Testis (tissue), 5 donors: ENCODE measurements at places on chromosomes 13 and 19.

- DNase-seq = peak; percentile 87
These were observed 665 bp downstream of the TUBGCP3 start for GRCh38 chr13:112587212-112587763.

DNA sequence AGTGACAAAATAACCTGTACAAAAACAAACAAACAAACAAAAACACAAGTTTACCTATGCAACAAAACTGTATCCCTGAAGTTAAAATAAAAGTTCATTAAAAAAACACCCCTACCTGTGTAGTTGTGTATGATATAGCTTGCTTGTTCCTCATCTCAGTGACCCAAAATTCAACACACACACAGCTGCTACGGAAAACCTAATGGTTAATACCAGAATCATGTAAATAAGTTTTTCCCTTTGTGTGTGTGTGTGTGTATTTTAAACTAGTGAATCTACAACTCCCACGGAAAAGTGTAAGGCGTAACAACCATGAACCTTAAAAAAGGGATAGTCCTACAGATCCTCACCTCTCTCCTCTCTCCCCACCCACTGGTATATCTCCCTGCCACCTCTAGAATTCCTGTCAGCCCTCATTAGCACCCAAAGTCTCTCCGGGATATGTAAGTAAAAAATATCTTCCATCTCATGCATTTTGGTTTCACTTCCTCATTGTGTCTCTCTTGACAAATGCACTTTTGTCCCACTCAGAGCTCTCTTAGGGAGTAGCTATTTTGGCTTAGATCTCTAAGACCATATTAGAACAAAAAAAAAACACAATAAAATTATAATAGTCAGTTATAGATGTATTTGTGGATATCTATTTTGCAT is 2236.5 kb downstream of the PCDH9 start:
- DNase-seq = no peak

DNA sequence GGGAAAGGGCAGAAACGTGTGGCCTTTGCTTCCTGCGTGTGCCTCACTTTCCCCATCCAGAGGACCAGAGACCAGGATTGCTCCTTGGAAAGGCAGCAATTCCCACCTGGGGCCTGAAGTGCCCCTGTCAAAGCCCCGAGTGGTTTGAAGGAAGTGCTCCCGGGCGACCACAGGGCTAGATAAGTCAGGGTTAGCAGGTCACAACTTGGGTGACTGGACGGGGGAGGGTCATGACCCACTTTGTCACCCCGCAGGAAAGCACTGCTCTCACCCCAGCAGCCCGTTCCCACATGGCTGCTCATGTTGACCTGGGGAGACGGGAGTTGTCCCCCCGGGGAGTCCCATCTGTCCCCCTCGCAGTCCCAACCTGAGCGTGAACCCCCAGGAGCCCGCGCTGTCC is 459 bp downstream of the PRAM1 start:
- DNase-seq = no peak

GRCh38 chr19:28553005-28553404 is 659.9 kb downstream of the UQCRFS1 start:
- DNase-seq = no peak

DNA sequence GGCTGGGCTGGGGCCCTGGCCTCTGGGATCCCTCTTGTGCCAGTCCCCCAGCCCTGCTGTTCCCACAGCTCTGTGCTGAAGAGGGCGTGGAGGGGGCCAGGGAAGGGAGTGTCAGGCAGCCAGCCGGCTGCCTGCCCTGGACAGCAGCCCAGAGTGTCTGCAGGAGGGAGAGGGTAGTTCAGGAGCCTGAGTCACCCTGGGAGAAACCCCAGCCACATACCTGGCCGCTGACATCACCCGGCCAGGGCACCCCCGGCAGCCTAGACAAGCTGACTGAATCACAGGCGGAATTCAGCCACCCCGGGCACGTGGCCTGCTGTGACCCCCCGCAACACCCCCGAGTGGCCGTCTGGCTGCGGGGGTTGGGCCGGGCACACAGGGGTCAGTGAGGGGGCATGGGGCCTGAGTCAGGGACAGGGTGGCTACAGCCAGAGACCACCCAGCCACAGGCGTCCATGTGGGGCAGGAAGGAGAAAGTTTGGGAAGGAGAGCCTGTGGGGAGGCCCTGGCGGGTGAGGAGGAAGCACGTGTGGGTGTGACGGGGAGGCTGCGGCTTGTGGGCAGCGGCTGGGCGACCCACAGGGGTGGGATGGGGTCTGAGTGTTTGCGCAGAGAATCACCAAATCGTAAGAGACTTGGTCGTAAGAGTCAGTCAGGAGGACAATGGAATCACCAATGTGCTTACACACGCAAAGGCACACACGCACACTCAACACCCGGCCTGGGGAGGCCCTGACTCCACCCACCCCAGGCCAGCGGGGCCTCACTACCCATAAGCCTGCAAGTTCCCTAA is 11.9 kb upstream of the FOSB start:
- peak; percentile 81 for DNase-seq

DNA sequence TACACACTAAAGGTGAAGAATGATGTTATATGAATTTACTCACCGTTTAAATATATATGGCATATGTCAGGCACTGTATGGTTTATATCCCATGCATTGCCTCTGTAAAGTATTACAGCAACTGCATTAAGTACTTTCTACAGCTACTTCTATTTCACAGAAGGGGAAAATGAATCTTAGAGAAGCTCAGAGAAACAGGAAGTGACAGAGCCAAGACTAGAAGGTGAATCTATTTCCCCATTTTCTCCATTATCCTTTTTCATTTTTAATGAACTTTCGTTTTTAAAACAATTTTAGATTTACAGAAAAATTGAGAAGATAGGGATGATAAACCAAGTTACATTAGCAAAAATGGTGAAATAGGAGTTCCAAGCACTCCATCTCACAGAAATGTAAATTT is 863.3 kb downstream of the UQCRFS1 start:
- DNase-seq = no peak

DNA sequence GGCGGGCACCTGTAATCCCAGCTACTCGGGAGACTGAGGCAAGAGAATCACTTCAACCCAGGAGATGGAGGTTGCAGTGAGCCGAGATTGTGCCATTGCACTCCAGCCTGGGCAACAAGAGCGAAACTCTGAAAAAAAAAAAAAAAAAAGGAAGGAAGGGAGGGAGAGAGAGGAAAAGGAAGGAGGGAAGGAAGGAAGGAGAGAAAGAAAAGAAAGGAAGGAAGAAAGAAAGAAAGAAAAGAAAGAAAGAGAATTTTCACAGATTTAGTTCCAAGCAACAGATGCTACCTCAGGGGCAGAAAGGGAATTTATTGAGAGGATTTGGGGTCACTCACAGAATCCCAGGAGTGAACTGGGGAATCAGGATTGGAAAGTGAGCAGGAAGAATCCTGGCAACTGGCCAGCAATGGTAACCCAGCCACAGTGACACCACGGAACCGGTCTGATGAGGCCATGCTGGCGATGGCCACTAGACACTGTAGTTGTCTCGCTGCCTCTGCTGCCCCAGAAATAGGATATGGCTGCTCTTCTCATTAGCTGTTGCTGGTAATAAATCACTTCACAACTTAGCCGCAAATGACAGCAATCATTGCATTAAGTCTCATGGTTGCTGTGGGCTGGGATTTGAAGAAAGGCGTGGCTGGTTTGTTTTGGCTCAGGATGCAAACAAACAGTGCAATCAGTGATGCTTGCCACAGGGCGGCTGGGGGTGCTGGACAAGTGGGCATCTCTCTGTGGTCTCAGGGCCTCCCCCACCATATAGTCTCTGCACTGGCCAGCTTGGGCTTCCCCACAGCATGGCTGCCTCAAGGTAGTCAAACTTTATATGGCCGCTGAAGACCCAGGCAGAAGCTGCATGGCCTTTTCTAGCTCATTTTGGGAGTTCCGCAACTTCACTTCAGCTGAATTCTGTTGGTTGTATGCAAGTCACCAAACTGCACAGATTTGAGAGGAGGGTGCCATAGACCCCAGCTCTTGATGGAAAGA is 5.2 kb upstream of the BCAM start:
- DNase-seq = no peak

DNA sequence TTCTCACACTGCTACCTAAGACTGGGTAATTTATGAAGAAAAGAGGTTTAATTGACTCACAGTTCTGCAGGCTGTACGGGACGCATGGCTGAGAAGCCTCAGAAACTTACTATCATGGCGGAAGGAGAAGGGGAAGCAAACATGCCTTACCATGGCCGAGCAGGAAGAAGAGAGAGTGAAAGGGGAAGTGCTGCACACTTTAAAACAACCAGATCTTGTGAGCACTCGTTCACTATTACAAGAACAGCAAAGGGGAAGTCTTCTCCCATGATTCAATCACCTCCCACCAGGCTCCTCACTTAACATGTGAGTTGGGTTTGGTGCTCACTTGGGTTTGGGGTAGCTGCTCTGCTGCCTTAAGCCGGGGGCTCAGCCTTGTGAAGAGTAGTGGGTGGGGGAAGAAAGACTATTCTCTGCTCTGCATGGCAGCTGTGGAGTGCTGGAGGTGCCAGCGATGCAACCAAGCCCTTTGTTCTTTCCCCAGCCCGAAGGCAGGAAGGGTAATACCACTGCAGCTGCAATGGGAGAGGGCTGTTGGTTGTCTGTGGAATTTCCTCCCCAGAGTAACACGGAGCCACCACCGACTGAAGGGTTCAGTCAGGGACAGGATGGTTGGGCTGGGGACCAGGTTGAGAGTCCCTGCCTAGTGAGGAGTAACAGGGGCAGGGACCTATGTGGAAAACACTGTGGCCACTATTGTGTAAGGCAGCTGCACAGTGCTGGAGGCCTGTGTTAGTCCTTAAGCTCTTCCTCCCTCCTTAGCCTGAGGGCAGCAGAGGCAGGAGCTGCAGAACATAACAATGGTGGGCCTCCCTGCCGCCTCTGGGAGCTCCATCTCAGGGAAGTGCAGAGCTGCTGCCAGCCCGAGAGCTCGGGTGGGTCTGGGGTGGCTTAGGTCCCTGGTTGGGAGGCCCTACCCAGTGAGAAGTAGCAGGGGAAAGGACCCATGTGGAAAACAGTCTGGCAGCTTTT is 1262.5 kb downstream of the EFNB2 start:
- DNase-seq = no peak

DNA sequence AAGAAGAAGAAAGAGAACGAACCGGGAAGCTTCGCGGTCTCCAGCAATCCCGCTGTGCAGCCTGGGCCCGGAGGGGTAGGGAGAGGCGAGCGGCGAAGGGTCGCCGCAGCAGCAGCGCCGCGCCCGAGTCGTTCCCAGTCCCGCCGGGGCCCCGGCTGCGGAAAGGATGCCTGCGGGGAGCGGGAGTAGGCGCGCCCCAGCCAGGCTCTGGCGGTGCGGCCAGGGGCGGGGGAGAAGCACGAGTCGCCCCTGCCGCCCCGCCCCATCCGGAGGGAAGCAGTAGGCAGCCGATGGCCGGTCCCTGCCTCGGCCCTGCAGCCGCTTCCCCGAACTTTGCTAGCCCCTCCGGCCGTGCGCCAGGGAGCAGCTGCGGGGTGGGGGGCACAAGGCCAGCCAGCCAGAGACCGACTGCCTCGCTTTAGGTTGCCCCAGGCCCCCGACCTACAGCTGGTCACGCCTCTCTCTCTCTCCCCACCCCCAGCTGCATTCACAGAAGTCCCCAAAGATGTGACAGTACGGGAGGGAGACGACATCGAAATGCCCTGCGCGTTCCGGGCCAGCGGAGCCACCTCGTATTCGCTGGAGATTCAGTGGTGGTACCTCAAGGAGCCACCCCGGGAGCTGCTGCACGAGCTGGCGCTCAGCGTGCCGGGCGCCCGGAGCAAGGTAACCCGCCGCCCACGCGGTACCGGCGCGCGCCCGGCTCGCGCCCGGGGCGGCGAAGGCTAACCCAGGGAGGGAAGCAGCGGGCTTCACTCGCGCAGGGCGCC is 1.1 kb downstream of the VSTM2B start:
- DNase-seq = no peak

GRCh38 chr19:56980906-56981305 is 138.9 kb upstream of the USP29 start:
- peak; percentile 91 for DNase-seq

- peak; percentile 59 for DNase-seq
These were observed 1.7 kb downstream of the MPV17L2 start for GRCh38 chr19:18194554-18195238.

GRCh38 chr19:17394891-17395415 is 957 bp upstream of the CCDC194 start:
- peak; percentile 56 for DNase-seq

DNA sequence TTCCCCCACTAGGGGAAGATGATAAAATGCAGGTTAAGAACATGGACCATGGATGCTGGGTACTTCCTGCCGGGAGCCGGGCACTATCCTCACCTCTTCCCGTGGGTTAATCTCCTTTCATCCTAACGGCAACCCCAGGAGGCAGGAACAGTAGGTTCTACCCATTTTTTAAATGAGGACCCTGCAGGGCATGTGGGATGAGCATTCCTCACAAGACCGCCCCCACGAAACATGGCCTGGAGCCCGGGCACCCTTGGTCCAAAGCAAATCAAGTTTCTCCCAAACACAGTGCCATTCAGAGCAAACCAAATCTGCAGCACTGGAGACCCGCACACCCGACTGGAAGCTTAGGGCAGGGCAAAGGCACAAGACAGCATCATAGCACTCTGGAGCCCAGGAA is 35.4 kb downstream of the COL4A2 start:
- DNase-seq = no peak

DNA sequence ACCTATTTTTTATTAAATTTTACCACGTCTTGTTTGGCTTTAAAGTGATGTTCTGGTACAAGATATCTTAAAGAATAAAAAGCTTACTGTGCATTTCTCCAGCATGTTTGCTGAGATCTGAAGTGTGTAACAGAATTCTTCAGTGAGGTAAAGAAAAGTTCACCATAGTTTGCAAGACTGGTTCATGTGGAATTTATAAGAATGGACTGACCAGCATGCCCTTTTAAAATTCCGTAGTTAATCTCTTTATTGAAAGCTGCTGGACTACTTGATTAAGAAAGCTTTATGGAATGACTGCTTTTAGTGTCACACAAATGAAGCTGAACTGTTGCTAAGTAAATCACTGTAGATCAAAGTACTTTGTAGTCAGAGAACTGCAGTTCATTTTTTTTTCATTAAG is 119.2 kb downstream of the GPC6 start:
- DNase-seq = no peak

DNA sequence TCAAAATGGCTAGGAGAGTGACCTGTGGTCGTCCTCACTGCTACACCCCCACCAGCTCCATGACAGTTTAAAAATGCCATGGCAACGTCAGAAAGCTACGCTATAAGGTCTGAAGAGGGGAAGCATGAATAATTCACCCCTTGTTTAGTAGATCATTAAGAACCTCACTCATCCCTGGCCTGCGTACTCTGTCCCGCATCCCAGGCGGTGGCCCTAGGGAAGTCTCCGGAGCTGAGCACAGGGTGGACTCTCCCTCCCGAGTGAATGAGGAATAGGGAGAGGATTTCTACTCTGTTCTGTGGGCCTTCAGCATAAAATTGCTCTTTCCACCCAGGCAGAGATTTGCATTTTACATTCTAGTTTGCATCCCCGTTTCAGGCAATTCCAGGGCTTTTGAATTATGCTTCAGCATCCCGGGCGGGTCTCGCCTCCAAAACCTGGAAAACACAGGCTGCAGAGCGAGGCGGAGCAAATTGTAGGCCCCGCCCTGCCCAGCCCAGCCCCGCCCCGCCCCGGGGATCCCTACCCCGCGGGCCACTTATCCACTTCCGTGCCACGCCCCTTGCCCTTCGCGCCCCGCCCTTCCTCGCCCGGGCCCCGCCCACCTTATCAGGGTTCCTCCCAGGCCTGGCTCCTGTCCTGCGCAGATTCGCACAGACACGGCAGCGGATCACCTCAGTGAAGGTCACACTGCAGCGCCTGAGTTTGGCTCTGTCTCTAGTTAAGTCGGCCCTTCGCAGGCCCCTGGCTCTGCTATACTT is 7.5 kb upstream of the ZNF525 start:
- peak; percentile 72 for DNase-seq

GRCh38 chr13:40388617-40389016 is 277.8 kb downstream of the FOXO1 start:
- DNase-seq = no peak

- DNase-seq = no peak
These were observed 912 bp downstream of the SSC5D start for GRCh38 chr19:55488986-55489710.

- no peak for DNase-seq
These were observed 61.4 kb downstream of the DPF1 start for GRCh38 chr19:38162632-38163031.
